ENCODE measurements at places on chromosomes 16 and 17.

- no peak for DNase-seq
Measured at GRCh38 chr17:4900231-4901107, 1.1 kb downstream of the C17orf107 start.

DNA sequence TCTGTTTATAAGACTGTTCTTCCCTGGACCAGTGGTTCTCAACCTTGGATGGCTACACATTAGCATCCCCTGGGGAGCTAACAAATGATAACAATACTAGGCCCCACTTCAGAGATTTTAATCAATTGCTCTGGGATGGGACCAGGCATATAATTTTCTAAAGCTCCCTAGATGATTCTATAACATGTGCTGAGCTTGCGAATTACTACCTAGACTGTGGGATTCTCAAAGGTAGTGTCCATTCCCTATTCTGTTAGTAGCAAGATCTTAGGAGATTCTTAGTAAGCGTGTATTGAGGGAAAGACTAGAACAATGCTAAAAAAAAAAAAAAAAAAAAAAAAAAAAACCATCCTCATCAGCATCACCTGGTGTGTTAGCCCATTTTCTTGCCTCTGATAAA, 412.0 kb upstream of the CDH5 start:
- DNase-seq = no peak

DNA sequence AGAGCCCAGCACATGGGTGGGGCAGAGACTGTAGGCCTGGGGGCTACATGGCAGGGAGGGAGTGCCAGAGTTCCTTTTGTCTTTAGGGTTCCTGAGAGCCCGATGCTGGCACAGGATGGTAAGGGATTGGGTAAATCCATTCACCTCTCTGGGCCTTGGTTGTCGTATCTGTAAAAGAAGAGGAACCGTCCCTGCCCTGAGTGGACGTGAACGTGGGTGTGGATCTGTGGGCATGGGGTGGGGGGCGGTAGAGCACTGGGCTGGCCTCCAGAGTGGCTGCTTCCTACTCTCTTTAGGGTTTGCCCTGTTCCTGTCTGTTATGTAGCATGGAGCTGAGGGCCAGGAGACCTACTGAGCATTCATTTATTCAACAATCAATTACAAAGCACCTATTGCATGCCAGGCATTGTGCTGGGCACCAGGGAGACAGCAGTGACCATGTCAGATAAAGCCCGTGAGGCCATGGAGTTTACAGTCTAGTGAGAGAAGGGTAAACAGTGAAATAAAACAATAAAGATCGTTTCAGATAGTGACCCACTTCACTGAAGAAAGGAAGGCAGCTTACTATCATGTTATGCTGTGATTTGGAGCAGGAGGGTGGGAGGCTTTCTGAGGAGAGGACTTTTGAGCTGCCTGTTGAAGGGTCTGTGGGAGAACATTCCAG, 13.1 kb upstream of the TCAP start:
- DNase-seq = no peak

DNA sequence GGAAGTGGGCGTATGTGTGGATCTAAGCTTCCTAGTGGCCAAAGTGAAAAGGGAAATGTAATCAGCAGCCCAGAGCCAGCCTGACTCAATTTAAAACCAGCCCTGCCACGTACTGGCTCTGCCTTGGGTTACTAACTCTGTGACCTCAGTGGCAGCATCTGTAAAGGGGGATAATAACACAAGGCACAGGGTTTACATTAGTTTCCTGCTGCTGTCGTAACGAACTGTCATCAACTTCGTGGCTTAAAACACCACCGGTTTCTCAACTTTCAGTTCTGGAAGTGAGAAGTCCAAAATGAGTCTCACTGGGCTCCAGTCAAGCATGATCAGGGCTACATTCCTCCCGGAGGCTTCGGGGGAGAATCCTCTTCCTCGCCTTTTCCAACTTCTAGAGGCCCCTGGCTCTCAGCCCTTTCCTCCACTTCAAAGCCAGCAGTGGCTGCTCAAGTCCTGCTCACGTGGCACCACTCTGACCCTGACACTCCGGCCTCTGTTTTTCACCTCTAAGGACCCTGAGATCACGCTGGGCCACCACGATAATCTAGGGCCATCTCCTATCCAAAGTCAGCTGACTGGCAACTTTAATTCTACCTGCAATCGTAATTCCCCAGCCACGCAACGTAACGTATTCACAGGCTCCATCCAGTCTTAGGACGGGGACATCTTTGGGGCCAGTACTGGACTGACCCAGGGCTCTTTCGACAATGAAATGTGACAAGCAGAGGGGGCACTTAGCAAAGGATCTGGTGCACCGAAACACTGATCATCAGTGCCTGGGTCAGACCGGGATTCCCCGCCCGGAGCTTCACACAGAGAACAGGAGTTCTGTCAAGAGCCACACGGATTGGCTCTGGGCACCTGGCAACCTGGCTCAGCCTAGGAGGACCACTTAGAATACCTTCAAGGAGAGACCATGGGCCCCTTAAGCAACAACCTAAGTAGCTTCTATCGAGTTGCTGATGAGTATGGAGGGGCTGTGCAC, 14.5 kb downstream of the TMC6 start:
- no peak for DNase-seq

DNA sequence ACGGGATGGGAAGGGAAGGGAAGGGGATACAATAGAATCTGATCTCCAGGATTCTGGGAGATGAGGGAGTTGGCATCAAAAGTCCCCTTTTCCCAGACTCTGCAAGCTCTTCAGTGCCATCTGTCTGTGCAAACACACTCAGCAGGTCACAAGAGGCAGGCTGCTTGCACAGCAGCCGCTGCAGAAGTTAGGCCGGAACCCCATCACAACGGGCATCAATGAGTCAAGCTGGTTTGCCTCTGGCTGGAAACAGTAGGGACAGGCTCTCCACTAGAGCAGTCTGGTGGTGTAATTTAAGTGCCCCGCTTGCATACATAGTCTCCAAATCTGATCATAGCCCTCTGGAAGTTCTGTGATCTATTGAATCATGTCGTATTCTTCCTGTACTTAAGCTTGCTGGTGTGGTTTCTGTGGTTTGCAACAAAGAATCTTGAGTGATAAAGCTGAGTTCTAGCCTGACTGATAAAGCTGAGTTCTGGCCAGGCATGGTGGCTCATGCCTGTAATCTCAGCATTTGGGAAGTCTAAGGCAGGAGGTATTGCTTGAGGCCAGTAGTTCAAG, 33.7 kb upstream of the KDM8 start:
- DNase-seq = no peak

DNA sequence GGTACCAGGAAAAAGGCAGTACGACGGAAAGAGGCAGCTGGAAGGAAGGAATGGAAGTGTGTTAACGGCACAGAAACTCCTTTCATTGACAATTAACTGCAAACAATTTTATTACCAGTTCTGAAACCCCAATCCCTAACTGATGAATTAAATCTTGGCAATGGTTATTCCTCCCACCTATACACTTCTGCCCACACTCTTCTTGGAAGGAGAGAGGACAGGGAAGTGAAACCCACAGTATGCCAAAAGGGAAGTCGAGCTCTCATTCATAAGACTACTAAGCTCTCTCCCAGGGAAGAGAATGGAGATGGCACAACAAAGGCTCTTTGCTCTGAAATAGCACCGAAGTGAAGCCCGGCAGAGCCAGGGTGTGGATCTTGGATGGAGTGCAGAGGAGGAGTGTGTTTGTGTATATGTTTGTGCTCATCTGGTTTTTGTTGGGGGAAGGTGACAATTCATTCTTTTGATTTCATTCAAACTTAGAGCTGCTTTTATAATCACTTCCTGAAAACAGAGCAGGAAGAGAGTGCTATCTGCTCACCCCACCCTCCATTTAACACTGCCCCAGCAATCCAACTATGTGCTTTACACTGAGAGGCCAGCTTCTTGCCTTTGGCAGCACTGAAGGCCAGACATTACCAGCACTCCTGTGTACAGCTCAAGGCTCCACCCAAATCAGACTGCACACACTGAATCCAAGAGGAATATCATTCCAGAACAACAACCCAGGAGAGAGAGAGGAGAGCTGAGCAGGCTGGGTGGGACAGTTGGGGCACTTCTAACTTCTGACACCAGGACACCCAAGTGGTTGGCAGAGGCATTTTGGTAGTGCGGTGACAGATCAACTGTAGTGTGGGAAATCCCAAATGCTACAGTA, 68.7 kb downstream of the HIC1 start:
- DNase-seq = no peak

DNA sequence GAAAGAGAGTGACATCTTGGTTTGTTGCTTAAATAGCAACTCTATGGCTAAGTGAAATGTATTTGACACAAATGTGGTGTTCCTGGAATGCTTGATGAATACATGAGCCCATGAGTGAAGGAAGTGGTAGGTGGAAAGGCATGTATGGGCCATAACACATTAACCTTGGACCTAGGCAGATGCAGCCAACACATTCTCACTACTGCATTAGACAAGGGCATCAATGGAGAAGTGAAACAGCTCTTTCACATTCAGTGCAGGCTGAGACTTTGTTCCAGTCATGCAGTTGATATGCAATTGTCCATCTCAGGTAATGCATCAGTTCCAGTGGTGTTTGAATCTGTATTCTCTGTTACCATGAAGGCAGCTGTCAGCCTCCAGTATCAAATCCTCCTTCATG, 133.6 kb downstream of the HS3ST3B1 start:
- DNase-seq = no peak

GRCh38 chr17:6487251-6488007, 43.2 kb downstream of the PIMREG start:
- no peak for DNase-seq

DNA sequence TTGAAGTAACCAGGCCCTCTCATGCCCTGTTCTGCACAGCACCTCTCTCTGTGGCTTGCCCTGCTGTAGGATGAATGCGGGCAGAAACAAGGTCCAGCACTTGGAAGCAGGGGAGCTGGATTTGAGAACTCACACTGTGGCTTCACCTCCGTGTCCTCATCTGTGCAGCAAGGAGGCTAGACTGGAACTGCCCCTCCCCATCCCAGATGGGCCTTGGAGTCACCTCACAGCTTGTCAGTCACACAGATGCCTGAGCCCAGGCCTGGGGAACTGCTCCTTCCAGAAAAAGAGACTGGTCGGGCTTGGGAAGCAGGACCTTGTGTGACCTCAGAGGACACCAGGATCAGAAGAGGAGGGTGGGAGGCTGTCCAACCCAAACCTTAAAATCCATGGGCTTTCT, 180.8 kb downstream of the CCT6B start:
- no peak for DNase-seq

DNA sequence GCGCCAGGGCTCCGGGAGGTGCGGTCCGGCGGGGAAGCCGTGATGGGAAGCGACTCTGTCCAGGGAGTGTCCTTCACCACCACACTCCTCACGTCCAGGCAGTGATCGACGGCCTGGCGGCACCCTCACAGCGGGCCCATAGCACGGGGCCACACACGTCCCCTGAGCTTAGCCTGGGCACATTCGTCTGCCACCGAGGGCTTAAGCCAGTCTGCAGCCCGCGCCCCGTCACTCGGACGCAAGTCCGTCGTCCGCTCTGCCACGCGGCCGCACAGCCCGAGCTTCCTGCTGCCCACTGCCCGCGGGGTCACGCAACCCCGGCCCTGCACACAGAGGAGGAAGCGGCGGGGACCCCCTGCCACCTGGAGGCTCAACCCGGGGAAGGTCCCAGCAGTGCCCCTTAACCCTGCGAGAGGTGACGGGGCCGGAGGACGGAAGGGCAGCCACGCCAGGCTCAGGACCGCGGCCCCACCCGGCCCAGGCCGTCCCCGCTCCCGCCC, 3.0 kb upstream of the TBX2 start:
- DNase-seq = no peak

DNA sequence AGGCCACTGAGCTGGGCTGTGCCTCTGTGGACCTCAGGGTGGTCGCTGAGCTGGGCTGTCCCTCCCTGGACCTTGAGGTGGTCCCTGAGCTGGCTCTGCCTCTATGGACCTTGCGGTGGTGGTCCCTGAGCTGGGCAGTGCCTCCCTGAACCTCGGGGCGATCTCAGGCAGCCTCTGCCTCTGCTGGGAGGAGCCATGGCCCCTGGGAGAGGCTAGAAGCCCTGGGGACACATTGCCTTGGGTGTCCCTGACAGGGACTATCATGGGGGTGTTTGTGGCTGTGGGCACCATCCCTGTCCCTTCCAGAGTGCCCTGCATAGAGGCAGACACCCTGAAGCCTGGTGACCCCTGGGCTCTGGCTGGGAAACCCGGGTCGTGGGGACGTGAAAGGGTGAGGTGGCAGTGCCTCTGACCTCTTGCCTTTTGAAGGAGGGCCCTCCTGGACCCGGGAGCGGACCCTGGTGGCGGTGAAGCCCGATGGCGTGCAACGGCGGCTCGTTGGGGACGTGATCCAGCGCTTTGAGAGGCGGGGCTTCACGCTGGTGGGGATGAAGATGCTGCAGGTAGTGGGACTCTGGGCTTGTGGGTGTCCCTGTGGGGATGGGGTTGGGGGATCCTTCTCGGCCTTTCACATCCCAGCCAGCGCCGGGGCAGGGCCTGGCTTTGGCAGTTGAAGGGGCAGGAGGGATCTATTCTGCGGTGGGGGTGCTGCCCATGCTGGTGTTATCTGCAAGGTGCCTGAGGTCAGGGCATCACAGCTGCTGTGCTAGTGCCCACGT, 1.8 kb downstream of the NME4 start:
- DNase-seq = no peak

DNA sequence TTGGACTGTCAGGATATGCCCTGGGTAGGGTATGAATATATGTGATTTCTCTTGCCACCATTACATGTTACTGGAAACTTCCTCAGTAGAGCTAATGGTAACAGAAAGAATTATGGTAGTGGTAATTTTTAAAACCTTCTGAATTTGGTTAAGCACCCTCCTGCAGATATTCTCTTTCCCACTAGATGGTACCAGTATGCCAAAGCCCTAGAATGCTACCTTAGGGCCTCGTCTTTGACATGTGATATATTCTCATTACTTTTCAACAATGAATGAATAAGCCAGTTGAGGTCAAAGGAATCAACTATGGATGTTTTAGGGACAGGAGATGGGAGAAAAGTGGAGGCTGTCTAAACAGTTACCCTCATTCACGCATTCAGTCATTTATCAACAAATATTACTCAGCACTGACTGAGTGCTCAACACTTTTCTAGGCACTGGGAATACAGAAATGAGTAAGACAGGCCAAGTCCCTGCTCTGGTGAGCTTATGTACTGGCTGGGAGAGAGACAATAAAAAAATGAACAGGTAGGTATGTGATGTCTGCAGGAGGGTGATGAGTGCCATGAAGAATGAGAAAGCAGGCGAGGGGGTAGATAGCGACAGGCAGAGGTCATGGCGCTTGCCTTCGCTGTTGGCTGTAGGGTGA, 14.7 kb downstream of the CDH13 start:
- DNase-seq = no peak

DNA sequence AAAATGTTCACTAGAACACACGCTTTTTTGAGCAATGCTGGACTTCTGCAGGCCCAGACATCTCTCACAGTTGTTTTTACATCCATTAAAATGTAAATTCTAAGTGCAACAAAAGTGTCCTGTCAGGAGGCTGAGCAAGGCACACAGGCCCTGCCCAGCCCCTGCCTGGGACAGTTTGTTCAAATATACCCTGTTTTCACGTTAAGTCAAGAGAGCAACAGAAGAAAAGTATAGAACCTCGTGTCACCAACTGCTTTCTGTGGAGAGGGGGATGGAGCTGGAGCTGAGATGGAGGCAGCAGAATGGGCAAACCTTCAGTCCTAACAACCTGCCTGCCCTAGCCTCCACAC, 4.3 kb upstream of the HOXB2 start:
- no peak for DNase-seq

Data from NCI-H2107 (cell line).